AG08396 (cell line): ENCODE measurements at places on chromosomes 2 and 18.

DNA sequence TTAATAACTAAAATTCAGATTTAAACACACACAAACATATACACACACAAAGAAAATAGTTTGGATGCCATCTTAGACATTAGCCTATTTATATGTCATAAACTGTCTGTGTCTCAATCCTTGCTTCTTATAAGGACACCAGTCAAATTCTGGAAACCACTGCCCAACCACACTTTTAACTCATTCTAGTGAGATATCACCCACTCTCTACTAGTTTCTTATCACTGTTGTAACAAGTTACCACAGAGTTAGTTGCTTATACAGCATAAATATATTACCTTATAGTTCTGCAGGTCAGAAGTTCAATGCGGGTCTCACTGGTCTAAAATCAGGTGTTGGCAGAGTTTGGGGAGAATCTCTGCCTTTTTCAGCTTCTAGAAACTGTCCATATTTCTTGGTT is 239.1 kb downstream of the MTX2 start:
- no peak for DNase-seq

GRCh38 chr2:180366481-180366880 is 359.4 kb upstream of the CWC22 start:
- no peak for DNase-seq

- DNase-seq, result no peak
Measured at GRCh38 chr18:396556-396955, 103.9 kb downstream of the COLEC12 start.

- no peak for DNase-seq
Measured at GRCh38 chr18:13660510-13660909, 65.8 kb downstream of the FAM210A start.

- peak; percentile 7 for DNase-seq
Measured at GRCh38 chr2:181138816-181139215, 158.4 kb downstream of the UBE2E3 start.

- DNase-seq, result no peak
Measured at GRCh38 chr2:197464175-197464574, 10.8 kb downstream of the COQ10B start.

- no peak for DNase-seq
Measured at GRCh38 chr2:197477797-197478196, 21.8 kb downstream of the HSPD1 start.

DNA sequence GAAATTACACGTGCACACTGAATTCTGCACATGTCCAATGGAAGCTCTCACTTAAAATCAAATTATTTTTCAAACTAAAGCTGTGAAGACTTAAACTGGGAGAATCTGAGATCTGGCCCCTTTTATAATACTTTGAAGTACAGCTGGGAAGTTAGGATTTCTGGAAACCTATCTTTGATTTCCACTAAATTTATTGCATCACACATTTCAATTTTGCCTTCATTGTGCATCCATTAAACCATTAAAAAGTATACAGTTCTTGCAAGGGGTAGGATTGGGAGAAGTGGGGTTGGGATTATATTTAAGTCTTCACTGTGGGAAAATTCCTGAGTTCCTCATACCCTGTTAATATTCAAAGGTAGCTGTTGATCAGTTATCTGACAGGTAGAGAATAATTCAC is 1229.6 kb upstream of the ZEB2 start:
- no peak for DNase-seq

DNA sequence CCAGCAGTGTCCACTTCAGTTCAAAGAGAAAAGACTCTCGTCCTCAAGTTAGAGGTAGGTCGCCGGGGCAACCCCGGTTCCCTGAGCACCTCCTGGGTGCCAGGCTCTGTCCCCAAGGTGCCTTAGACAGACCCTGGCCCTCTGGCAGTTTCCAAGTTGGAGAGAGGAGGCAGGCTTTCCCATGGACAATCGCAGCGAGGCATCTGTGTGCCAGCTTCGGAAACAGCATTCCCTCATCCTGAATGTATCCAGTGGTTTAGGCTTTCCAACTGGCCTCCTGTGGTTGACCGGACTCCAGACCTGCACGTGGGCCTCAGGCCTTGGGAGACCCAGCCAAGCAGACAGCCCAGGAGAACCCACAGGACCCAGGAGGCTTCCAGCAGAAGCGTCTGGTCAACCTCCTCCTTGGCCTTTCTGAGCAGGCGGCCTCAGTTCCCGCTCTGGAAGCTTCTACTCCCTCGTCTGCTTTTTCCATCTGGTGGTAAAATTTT is 70.3 kb downstream of the KCNF1 start:
- DNase-seq, result no peak

DNA sequence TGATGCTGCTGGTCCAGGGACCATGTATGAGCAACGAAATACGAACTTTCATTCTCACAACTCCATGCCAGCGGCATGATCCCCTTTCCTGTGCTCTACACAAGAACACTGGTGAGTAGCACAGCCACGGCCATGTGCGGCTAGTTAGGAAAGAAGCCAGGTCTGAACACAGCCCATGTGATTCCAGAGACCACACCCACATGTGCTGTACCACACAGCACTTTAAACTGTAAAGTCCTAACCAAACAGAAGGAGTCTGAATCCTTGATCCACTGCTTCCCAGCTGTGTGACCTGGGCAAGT is 33.0 kb upstream of the ACAA2 start:
- DNase-seq, result peak; percentile 63

- peak; percentile 83 for DNase-seq
Measured at GRCh38 chr2:20093263-20094141, 42.1 kb upstream of the LAPTM4A start.

GRCh38 chr2:26527726-26528585 is 50.0 kb upstream of the OTOF start:
- no peak for DNase-seq

- DNase-seq, result no peak
Measured at GRCh38 chr2:132593171-132593570, 76.8 kb downstream of the LYPD1 start.

GRCh38 chr2:239602290-239603282 is 201.8 kb upstream of the HDAC4 start:
- no peak for DNase-seq

DNA sequence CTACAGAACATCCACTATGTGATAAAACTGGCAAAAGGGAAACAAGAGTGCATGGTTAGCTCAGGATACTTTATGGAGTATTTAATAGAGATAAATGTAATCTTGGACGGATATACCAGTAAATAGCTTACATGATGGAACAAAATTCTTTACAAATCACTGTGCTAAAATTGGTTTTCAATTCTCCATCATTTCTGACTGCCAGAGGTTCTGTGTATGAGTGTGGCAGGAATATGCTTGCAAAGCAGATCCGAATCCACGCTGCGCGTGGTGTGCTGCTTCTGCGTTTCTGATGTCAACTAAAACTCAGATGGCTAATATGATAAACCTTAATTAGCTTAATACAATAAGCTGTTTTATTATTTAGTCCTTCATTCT is 2.1 kb downstream of the ZNF532 start:
- no peak for DNase-seq

DNA sequence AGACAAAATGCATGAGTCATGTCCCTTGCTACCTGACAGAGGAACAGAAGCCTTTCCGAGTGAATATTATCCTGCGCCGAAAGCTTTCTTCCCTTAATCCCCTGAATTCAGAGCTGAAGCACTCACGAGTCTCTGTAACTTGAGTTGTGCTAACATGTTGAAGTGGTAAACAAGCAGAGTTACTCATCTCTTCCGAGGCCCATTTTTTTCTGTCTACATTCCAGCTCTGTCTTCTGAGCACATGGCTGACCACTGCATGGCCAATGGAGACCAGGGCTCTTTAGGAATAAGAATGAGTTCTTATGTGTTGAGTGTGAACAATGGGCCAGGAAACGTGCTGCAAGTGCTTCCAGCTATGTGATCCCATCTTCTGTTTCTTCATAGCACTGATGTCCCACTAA is 73.1 kb upstream of the PID1 start:
- peak; percentile 56 for DNase-seq

DNA sequence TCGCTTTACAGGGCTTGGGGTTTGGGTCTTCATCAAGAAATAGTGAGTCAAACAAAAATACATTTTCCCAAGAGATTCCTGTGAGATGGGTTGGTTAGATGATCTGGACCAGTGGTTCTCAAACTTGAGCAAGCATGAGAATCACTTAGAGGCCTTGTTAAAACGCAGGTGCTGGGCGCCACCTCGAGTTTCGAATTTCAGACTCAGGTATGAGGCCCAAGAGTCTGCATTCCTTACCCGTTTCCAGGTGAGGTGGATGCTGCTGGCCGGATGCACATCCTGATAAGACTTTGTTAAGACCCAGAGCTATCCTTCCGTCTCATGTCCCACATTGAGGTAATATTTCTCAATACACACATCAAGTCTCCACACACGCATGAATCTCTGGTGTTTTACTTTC is 707.8 kb upstream of the SALL3 start:
- DNase-seq, result no peak

DNA sequence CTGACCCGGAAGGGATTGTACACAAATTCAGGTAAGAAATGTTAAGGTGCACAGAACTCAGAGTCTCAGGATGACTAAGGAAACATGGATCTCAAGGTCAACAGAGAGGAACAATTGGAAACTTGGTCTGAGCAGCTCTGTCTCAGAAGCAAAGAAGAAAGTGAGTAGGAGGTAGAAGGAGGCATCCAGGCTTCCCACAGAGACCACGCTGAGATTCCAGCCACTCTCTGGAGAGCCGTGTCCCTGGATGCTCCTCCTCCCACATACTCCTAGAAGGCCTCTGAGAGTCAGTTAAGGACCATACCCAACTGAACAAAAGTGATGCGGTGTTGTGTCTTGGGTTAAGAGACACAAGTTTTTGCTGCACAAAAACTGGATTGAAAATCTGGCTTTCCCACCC is 8.6 kb upstream of the PLB1 start:
- no peak for DNase-seq

- DNase-seq, result no peak
Measured at GRCh38 chr2:98656800-98657199, 48.4 kb downstream of the UNC50 start.

DNA sequence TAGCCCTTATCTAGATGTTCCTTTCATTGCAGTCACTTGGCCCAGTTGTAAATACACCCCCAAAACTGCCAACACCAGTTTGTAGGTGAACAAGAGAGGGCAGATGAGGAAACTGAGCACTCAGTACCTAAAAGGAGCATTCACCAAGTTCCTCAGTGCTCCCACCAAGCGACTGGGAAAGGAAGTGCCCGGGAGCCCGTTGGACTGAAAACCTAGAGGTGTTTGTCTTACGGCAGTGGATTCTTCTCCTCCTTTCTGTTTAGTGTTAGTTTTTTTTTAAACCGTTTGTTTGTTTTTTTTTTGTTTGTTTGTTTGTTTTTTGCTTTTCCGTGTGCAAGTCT is 43.3 kb downstream of the SOX11 start:
- DNase-seq, result no peak

- DNase-seq, result no peak
Measured at GRCh38 chr2:235223011-235223410, 270.8 kb upstream of the AGAP1 start.

DNA sequence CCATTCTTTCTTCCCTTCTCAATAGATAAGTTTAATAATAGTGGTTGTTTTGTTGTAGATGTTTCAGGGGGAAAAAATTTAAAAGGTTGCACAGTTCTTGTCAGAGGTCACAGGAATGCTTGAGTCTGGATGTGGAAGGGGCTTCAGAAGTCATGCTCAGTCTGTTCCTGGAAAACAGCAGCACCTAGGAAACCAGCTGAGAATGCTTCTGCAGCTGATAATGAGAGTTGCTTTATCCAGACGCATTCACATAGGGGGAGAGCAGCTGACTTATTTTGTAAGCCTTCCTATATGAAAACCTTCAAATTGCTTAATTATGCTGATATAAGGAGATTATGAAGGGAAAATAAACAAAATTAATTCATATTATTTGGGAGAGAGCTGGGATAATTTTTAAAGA is 235.5 kb downstream of the GULP1 start:
- no peak for DNase-seq

- DNase-seq, result no peak
Measured at GRCh38 chr2:118786746-118787145, 60.7 kb downstream of the EN1 start.

DNA sequence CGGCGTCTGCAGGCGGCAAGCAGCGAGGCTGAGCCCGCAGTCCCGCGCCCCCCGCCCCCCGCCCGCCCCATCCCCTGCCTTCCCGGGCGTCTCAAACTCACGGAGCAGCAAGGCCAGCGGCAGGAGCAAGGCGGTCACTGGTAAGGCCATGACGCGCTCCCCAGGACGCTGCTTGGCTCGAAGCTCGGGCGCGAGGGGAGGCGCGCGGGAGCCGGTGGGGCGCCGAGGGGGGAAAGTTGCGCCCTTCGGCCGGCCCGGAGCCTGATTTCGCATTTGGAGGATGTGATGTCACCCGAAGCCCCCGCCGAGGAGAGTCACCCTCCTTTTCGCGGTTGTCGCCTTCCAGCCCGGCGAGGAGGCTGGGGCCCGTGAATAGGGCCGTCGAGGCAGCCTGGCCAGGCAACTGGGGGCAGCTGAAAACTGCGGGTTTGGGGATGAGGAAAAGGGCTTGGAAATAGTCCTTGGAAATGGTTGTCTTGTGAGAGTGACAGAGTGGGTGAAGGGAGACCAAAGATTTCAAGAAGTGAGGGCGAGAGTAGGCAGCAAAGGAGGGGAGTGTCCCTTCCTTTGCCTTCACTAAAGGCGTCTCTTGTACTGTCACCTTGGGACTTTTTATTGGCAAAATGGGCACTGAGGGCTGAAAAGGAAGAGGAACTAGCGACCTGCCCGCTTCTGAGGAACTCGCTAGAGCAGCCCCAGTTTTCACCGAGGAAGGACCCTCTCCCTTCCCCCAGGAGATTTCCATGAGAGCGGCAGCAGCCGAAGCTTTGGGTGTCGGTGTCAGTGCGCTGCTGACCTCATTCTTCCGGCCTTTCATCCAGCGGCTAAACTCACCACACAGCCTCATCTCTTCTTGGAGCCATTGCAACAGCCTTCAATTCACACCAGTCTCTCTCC is at the start of gene CD8A:
CD8A (minus strand) TSS at position 238 of the 897 bp plus-strand sequence; CDS start at position 150, 88 bp downstream.
- DNase-seq, result peak; percentile 54

- DNase-seq, result no peak
Measured at GRCh38 chr2:194464964-194465638, 1191.9 kb upstream of the SLC39A10 start.

- DNase-seq, result no peak
Measured at GRCh38 chr2:218386505-218387368, 4.7 kb downstream of the SLC11A1 start.

DNA sequence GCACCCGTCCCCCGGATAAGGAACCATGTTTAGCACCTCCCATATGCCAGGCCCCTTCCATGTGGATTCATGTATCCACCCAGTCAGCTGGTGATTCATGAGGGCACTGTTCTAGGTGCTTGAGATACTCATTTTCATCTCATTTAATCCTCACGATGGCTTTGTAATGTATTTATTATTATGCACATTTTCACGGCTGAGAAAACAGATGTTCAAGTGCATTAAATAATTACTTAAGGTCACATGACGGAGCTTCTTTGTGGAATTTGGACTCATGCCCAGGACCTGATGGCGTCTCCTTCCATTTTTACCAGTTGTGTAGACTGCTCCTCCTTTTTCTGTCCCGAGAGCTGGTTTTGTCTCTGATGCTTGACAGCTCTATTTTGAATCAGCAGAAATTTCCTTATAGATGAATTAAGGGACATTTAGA is 72.2 kb upstream of the RBM44 start:
- no peak for DNase-seq

- no peak for DNase-seq
Measured at GRCh38 chr2:19377717-19378116, 19.3 kb upstream of the OSR1 start.

GRCh38 chr2:105241443-105241842 is at the start of gene GPR45:
Gene GPR45 (plus strand): TSS chr2:105241743. CDS start chr2:105241859, 116 bp downstream.
- no peak for DNase-seq

GRCh38 chr18:10113121-10114022 is 199.6 kb downstream of the VAPA start:
- no peak for DNase-seq
